ENCODE measurements at places on chromosomes 7 and 10.

GRCh38 chr7:131231381-131232220 lies 96.1 kb upstream of the MKLN1 start:
- DNase-seq: peak; percentile 67

DNA sequence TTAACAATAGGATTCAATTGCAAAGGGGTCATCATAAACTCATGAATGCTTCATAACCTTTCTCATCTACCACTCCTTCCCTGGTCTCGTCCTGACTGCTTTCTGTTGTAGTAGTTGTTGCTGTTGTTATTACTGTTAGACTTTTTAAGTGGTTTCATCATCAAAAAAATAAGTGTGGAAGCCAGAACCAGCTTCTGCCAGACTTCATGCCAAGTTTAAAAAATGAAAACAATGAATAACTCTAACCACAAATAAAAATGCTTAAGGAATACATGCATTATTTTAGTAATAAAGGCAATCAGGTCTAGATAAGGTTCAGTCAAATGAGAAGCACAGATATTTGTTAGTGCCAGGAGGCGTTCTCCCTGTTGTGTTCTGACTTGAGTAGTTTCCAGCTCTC lies 85.4 kb downstream of the PCLO start:
- DNase-seq: no peak

GRCh38 chr10:30434273-30435072 lies 489 bp downstream of the MAP3K8 start:
- peak; percentile 94 for DNase-seq

GRCh38 chr7:27438881-27439589 lies 196.4 kb downstream of the EVX1 start:
- no peak for DNase-seq

DNA sequence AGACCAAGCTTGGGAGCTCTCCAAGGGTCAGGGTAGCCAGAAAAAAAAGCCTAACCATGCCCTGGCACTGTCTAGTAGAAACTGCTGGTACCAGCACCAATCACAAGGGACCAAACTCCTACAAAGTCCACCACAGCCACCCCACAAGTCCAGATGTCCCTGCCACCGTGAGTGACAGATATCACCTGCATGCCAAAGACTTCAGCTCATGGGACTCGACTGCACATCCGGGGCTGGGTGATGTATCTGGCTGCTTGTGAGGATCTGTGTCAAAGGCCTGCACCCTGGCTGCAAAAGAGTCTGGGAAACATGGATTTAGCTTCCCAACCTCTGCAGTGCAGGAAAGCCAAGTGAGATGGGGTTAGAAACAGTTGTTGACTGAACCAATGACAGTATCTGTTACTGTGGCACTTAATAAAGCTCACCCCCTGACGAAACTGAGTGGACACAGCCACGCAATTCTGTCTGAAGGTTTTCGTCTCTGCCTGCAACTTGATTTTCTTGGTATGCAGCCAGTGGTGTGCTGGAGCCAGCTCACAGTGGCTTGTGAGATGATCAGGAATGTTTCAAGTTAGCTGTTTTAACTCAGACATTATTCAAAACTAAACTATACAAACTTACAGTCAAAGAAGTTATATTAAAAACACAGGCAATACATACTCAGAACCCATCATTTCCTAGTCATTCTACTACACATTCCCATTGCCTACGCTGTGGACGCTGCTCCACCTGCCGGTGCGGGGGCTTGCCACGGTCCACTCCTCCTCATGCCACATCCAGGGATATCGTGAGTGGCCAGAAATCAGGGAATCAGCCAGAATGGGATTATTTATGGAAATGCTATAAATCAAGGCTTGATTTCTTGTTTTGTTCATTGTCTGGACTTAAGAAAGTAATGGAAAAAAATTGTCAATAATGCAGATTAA lies 9.2 kb downstream of the ZNF488 start:
- no peak for DNase-seq

GRCh38 chr10:59012839-59013238 lies 163.6 kb upstream of the PHYHIPL start:
- no peak for DNase-seq

GRCh38 chr7:123845823-123846216 lies 851 bp downstream of the HYAL4 start:
- DNase-seq: no peak

Data from CD14-positive monocyte (primary cell).